ENCODE measurements at places on chromosomes 6 and 20. TPM values are rescaled to one million over a fixed set of nuclear protein-coding genes. Genes with fewer than 3 reads are reported as not detected.

REM1 gene
- 5.8 TPM for polyA plus RNA-seq

LAMA2 gene
- 151 TPM for polyA plus RNA-seq

RUNX2 gene
- 0.66 TPM for polyA plus RNA-seq

CALHM5 gene
- polyA plus RNA-seq: 1.9 TPM

TNNC2 gene
- polyA plus RNA-seq: 8,101 TPM

COL21A1 gene
- polyA plus RNA-seq: 101 TPM

SNPH gene
- polyA plus RNA-seq: 9.0 TPM

MROH8 gene
- 6.2 TPM for polyA plus RNA-seq

OPRM1 gene
- polyA plus RNA-seq: 0.05 TPM

RIPOR3 gene
- polyA plus RNA-seq: 7.5 TPM

GRM1 gene
- not detected for polyA plus RNA-seq

RAET1L gene
- not detected for polyA plus RNA-seq

SPATS1 gene
- not detected for polyA plus RNA-seq

ERVFRD-1 gene
- polyA plus RNA-seq: 0.15 TPM

CCND3 gene
- 86.6 TPM for polyA plus RNA-seq

DNA sequence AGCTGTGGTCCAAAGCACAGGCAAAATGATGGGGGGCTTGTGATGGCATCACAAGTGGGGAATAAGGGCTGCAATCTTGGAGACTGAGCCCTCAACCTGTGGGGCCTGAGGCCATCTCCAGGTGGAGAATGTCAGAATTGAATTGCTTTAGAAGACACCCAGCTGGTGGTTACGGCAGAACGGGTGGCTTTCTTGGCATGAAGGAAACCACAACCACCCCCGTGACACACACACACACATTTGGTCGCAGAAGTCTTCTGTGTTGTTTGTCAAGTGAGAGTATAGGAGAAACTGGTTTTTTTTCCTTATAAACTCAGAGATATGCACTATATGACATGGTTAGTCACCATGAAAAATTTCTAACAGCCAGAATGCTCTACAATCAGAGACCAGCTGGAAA is 139.5 kb upstream of the CDH4 start:
- DNase-seq: no peak

GRCh38 chr20:35467339-35468224 is 12.2 kb downstream of the CEP250 start:
- DNase-seq: no peak

DNA sequence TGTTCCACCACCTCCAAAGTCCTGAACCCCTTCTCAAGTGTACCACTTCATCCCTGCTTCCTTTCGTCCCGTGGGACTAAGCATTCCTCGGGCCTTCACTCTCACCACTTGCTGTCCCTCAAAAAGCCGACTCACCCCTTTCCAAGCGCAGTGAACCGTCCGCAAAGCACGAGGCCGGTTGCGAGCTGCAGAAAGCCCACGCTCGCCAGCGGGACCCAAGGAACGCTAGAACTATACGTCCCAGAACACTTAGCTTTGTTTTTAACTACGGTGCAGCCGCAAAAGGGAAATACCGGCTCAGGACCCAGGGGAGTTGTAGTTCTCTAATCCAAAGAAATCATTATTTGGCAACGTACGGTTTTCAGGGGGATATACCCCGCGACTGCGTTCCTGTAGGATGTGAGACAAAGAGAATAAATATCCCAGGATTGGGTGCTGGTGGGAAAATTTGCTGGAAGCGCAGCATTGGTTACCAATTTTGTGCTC is 416 bp upstream of the POLR1H start:
- DNase-seq: no peak

- DNase-seq: no peak
Observed at GRCh38 chr6:128925765-128926164, 42.8 kb downstream of the LAMA2 start.

- no peak for DNase-seq
Observed at GRCh38 chr20:1927217-1927616, 32.0 kb downstream of the SIRPA start.

GRCh38 chr6:142412658-142413057 is 110.9 kb downstream of the ADGRG6 start:
- no peak for DNase-seq

DNA sequence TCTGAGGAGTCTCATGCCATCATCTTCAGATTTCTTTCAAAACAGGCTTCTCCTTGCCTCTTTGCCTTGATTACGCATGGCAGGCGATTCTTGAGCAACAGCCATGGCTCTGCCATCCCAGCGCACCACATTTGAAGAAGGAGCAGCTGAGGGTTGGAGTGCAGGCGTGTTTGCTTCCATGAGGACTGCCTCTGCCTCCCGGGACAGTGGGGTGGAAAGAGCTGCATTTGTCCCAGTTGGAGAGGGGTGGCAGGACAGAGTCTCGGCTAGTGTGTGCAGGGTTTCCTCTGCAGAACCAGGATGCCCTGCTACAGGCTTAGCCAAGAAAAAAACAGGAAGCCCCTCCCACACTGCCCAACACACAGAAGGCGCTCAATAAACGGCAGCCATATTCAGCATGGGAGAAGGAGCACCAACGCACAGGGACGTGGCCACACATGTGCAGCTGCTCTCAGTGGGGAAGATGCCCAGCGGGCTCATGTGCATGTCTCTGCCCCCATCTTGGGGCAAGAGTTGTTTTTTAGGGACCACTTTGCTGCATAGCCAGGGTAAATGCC is 36.6 kb downstream of the IRF4 start:
- DNase-seq: no peak

GRCh38 chr6:111918825-111919224 is 45.6 kb upstream of the FYN start:
- DNase-seq: peak; percentile 24

DNA sequence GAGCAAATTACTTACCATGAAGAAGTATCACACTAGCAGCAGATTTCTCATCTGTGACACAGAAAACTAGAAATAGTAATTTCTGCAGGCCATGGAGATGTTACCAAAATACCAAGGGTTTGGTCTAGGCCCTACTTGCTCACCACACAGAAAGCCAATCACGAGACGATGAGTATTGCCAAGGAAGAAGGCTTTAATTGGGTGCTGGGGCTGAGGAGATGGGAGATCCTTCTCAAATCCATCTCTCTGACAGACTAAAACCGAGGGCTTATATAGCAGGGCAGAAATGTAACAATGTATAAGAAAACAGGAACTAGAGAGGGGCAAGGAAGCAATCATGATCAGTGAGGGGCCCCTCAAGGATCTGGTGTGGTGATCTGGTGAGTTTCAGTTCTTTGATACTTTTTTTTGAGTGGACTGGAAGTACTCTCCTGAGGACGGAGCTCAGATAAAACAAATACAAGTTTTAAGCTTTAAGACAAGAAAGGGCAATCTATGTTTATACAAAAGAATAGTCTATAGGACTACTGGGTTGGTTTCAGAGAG is 40.9 kb downstream of the RNF182 start:
- DNase-seq: no peak

- no peak for DNase-seq
Observed at GRCh38 chr20:49356676-49357075, 78.8 kb upstream of the ZNFX1 start.

DNA sequence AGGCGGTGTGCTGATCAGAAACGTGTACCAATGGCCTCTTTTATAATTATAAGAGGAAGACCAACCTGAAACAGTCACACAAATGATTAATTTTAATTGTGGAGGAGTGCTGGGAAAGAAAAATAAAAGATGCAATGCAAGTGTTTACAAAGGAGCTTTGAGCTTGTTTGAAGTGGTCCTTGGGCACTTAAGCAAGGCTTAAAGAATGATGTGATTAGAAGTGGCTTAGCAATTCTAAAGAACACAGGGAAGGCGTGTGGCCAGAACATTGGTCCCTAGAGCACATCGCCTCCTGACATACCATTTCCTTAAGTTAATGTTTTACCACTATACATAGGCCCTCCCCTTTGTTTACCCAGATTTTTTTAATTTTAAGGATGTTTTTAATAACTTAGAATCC is 26.1 kb downstream of the PTPN1 start:
- DNase-seq: no peak

DNA sequence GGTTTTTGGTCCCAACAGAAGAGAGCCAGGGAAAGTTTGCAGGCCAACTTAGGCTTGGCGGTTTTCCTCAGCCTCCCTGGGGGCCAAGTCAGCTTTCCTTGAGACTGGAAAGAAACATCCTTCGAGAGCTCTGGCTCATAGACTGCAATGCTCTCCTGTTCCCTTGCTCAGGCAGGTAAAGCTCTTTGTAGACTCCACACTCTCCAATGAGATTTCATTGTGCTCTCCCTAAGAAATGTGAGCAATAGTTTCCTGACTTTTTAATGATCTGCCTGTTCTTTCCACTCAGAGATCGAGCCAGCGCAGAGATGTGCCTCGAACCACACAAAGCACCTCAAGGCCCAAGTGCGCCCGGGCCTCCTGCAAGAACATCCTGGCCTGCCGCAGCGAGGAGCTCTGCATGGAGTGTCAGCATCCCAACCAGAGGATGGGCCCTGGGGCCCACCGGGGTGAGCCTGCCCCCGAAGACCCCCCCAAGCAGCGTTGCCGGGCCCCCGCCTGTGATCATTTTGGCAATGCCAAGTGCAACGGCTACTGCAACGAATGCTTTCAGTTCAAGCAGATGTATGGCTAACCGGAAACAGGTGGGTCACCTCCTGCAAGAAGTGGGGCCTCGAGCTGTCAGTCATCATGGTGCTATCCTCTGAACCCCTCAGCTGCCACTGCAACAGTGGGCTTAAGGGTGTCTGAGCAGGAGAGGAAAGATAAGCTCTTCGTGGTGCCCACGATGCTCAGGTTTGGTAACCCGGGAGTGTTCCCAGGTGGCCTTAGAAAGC is 13.9 kb downstream of the TNFAIP3 start:
- no peak for DNase-seq

- DNase-seq: no peak
Observed at GRCh38 chr6:113631666-113632065, 225.5 kb upstream of the MARCKS start.

- DNase-seq: no peak
Observed at GRCh38 chr6:168319279-168320111, at the start of gene DACT2. TSS of gene DACT2 (minus strand) at chr6:168319777. CDS start at chr6:168319633, 144 bp downstream.

GRCh38 chr6:160387916-160388643 is 39.9 kb downstream of the SLC22A3 start:
- DNase-seq: no peak

DNA sequence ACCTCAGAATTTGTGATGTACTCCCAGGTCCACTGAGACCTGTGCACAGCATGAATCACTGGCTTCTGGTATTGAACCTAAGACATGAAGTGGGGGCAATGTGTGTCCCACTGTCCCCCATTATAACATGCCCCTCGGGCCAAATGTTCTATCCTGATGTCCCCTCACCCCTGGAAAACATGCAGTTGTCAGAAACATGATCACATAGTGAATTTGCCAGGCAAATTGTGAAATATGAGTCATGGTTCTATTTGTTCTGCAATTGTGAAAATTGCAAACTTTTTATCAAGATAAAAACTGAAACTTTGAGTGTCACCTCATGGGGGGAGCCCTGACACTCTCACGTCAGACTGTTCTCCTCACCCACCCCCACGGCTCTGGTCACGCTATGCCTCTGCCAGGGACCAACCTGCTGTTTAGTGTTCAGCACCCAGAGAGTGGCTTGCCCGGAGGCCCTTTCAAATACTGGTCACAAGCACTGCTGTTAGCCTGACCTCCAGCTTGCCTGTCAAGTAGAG is 305.3 kb downstream of the CLIC5 start:
- no peak for DNase-seq

- no peak for DNase-seq
Observed at GRCh38 chr6:79756496-79756895, 125.4 kb downstream of the SH3BGRL2 start.

GRCh38 chr6:165181951-165182414 is 127.4 kb downstream of the C6orf118 start:
- no peak for DNase-seq

- no peak for DNase-seq
Observed at GRCh38 chr20:57309544-57310115, 20.0 kb upstream of the SPO11 start.

GRCh38 chr6:127100510-127101140 is 17.8 kb upstream of the RSPO3 start:
- no peak for DNase-seq

DNA sequence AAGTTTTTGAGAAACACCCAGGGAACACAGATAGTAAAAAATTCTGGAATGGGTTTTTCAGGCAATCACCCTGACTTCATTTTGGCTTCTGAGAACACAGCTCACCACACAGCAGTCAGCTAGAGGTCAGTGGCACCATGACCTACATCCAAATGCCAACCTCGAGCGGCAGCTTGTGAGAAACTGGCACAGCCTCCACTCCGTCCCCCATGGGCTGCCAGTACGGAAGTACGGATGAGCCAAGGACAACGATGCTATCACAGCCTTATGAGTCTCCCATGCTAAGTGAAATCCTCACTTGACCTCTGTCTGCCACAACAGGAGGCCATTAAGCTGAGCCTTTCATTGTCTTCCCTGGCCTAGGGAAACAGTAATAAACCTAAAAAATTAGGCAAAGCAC is 32.0 kb downstream of the KIF16B start:
- DNase-seq: no peak

DNA sequence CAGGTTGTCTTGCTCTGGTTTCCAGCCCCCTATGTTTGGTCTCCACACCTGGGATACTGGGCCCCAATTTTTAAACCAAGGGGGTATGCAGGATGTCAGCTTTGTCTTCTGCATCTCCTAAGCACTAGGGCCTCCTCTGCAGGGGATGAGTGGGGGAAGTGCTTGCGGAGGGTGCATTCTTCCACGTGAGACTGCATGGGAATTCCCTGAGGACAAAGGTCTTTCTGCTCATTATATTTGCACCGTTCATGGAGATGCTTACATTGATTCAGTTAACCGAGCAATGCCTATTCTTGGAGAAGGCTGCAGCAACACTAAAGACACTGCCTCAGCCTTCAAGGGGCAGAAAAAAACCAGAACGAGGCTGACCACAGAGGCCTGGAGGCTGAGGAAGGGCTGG is 45.4 kb downstream of the RAB44 start:
- no peak for DNase-seq

- DNase-seq: no peak
Observed at GRCh38 chr6:69791065-69791471, 5.7 kb downstream of the LMBRD1 start.

DNA sequence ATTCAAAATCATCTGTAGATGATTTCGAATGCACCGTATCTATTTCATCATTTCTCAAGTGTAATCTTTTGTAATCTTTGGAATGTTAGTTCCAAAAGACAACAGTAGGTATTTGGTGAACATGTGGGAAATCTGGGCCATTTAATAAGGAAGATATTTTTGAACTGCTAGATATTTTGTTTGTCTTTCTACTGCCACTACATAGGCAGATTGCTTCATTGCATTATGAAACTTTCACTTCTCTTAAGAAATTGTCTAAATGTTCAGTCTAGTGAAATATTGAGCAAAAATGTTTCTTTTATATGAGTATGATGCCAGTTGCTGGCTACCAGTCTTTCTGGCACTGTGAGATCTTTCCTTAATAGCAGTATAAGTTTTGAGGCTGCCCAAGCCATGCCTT is 527.8 kb upstream of the RNF217 start:
- DNase-seq: no peak

DNA sequence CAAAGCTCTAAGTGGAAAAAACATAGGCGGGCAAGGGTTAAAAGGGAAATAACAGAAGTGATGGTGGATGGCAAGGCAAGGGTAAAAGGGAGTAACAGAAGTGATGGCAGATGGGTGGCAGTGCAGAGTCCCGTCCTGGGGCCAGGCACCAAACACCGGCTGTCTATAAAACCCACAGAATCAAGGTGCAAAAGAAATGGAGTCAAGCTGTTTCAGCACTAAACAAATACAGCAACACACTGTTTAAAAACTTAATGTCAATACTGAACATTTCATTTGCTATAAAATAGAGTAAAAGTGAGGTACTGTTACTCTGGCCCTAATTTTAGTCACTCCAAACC is 87.6 kb downstream of the MAN1A1 start:
- no peak for DNase-seq
